ENCODE measurements at places on chromosomes 7 and 10.
A peak's percentile ranks its signal among the peaks of the same experiment; 100 is the strongest.

- DNase-seq = peak; percentile 47
These were observed 354.2 kb downstream of the DNAJB6 start for GRCh38 chr7:157690833-157691585.

DNA sequence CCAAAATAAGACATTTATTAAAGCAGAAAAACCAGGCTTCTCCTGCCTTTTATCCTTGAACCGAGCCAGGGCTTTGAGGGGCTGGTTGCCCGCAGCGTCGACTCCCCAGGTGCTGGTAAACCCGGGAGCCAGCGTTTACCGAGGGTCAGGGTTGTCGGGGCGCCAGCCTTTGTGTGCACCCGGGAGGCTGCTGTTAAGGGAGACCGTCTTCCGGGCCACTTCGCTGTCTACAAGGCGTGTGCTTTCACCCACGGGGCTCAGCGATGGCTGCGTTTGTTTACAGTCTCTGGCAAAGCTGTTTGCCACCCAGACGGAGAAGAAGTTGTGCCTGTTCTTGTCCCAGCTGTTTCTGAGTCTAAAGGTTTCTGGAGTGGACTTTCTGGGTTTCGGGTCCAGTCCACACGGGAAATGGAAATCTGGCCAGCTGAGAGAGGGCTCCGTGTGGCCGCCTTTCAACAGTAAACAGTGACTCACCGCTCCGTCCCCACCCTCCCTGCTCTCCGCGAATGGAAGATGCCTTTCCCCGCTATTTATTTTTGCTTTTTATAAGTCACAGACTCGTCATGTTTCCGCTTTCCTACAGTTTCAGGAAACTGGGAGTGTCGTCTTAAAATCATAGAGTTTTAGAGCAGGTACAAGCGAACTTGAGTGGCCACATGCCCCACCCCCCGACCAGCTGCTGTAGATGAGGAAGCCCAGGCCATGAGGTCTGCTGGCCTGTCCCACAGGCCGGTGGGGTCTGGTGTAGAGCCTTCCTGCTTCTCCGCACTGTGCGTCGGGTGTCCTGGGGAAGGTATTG is 2.2 kb downstream of the MAFK start:
- no peak for DNase-seq

DNA sequence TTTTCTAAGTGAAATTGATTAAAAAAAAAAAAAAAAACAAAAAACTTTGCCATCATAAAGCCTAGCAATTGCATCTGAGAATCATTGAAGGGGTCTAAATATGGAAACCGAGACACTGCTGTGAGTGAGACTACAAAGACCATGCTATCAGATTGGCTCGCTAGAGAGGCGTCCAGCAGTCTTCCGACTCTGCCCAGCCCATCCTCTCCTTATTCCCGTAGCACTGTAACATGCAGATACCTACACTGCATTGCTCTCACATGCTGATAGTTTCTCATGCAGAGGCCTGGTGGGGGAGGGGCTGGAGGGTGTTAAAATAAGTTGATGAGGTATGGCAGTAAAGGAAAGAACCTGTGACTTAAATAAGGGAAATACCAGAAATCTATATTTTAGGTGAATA is 130.7 kb downstream of the NRF1 start:
- no peak for DNase-seq

DNA sequence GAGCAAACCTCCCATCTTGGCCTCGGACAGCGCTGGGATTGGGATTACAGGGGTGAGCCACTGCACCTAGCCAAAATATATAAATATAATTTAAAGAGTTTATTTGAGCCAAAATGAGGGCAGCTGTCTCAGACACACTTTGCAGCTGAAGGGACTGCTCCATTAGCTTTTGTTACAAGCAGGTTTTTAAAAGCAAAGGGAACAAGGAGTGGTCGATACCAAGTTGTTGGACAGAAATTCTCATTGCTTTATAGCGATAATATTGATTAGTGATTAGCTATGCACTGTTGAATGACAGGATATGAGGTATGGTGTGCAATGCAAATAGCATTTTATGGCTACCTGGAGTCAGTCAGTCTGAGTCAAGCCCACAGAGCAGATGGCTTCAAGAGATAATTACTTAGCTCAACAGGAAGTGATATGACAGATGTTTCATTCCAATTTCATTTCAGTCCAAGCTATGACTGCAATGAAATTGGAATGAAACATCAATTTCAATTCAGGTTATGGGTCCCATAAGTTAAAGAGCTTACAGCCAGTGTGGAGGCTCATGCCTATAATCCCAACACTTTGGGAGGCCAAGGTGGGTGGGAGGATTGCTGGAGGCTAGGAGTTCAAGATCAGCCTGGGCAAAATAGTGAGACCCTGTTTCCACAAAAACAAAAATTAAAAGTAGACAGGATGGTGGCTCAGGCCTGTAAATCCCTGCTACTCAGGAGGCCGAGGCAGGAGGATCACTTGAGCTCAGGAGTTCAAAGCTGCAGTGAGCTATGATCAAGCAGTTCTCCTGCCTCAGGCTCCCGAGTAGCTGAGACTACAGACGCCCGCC is 23.1 kb downstream of the TYW1 start:
- no peak for DNase-seq

DNA sequence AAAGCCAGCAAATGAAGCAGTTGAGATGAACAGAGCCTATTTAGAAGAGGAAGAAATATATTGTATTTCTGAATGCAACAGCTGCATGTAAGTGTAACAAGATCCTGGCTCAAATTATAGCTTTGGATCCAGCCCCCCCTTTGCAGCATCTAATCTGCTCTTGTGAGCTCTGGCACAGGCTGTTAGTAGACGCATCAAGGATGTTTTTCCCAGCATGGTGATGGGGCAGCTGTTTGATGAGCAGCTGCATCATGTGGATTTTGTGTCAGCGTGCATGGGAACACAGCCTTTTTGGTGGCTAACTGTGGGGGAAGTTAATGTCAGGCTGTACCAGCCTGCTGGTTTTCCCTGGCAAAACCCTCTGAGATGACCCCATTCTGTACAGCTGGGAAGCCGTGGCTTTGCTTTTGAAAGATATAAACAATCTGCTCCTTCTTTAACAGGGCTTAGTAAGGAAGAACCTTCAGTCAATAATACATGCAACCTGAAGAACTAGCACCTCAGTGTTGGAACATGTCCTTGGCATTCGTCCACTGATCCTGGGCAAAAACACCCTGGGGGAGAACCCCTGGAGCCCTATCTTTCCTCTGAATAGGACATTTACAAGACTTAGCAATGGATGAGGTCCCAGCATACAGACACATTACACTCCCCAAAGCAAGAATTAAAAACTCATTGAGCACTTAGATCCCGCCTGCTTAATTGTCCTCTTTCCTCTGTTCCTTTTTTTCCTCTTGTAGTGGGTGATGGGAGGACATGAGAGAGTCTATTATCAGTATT is 70.6 kb downstream of the NPS start:
- no peak for DNase-seq

GRCh38 chr7:79770063-79770462 is 316.6 kb upstream of the MAGI2 start:
- no peak for DNase-seq

DNA sequence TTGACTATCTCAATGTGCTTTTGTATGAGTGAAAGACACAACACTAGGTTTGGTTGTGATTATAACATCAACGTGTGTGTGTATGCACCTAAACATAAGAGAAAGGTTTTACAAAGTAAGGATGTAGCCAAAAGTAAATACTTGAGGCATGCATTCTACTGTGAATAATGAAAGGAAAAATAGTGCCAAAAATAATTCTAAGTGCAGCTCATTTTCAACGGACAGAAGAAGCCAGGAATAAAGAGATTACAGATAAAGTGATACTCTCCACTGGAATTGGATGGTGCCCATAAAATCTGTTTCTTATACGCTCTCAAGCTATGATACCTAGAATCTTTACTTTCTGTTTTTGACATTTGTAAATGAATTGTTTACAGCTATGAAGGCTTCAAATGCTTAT is 135.0 kb upstream of the TMEM72 start:
- DNase-seq = no peak

DNA sequence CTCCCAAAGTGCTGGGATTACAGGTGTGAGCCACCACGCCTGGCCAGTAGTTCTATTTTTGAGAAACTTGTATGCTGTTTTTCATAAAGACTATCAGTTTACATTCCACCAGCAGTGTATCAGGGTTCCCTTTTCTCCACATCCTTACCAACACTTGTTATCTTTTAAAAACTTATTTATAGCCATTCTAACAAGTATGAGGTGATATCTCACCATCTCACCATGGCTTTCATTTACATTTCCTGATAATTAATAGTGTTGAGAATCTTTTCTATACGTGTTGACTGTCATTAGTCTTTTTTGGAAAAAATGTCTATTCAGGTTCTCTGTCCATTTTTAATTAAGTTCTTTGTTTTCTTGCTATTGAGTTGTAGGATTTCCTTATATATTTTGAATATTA is 416.1 kb downstream of the NEBL start:
- DNase-seq = no peak

- no peak for DNase-seq
These were observed 30.3 kb upstream of the NCAPG2 start for GRCh38 chr7:158734861-158735260.

DNA sequence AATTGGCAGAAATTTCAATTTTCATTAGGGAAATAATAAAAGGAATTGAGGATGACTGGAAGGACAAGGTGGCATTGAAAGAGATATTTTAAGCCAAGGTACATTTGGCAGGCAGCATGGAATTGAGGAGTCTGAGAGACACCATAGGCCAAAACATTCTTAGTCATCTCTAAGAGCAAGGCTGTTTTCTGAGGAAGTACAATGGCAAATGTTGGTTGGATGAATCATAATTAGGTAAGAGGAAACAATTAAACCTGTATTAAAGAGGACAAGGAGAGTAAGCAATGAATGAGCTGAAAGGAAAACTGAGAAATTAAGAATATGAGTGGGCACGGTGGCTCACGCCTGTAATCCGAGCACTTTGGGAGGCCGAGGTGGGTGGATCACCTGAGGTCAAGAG is 86.3 kb downstream of the MRPL32 start:
- no peak for DNase-seq

DNA sequence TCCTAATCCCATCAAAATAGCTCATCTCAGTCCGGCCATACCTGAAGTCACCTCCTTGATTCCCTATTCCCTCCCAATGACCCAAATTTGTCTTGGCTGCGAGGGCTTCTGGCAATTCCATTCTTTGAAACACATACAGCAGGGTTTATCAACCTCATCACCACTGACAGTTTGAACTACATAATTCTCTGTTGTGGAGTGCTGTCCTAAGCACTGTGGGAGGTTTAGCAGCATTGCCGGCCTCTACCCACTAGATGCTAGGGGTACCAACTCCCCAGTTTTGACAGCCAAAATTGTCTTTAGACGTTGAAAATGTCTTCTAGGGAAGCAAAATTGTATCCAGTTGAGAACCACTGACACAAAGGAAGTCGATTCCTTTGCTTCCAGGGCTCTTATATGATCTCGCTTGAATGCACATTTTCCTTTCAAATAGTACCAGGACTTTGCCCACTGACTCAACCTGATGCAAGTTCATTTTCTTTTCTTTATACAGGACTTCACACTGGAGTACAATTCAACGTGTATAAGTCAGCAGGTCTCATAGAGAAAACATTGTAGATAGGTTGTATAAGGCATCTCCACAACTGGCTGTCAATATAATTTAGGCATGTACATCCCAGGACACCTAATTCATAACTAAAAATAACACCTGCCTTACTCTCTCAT is 133.3 kb downstream of the STRA8 start:
- DNase-seq = no peak

DNA sequence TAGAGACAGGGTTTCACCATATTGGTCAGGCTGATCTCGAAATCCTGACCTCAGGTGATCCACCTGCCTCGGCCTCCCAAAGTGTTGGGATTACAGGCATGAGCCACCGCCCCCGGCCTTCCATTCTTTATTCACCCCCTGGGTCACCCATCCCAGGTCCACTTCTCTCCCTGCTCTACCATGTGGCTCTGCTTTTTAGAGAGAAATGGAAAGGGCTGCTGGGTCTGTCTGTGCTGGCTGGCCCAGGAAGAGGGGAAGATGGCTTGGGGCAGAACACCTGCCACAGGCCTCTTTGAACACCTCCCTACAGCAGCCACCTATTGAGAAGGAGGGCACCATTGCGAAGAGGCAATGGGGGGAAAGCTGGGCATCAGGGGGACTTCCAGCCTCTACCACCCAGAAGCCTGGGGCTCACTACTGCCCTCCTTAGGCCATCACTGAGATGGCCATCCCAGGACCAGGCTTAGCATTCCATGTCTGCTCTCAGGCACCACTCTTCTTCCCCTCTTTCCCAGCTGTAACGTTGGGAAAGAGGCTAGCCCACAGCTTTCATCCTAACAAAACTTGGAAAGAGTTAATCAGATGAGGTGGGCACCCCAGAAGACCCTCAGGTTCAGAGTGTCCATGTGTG is 256.3 kb downstream of the GRID1 start:
- DNase-seq = peak; percentile 63

DNA sequence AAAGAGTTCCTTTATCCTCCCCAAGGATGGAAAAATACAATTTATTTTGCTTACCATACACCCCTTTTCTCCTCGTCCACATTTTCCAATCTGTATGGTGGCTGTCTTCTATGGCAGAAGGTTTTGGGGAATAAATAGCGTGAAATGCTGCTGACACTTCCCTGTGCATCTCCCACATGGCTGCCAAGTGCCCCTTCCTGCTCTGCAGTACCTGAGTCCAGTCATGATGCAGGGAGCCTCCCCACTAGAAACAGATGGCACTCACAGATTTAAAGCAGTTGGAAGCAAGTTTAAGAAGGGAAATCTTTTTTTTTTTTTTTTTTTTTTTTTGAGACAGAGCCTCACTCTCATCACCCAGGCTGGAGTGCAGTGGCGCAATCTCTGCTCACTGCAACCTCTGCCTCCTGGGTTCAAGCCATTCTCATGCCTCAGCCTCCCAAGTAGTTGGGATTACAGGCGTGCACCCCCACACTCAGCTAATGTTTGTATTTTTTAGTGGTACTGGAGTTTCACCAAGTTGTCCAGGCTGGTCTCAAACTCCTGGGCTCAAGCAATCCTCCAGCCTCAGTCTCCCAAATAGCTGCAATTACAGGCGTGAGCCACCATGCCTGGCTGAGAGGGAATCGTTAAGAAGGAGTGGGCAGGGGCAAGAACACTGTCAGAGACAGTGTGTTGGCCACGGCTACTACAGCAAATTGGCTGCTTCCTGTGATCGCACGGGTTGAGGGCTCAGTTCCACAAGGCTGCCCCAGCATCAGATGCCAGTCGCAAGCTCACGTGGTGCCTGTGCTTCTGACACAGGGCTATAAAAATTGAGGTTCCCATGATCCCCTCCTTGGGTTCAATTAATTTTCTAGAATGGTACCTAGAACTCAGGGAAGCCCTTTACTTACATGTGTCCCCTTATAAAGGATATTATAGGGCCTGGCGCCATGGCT is 5.3 kb upstream of the PILRA start:
- no peak for DNase-seq

GRCh38 chr7:5692112-5692844 is 89.2 kb downstream of the RNF216 start:
- no peak for DNase-seq

GRCh38 chr7:134535272-134535918 is 8.0 kb downstream of the AKR1B10 start:
- DNase-seq = no peak

Data from WTC11 (cell line).